Fibroblast of skin of right quadriceps (primary cell): ENCODE measurements at places on chromosomes 16 and 17.

GRCh38 chr16:50354082-50354481, 14.7 kb downstream of the BRD7 start:
- no peak for DNase-seq

GRCh38 chr17:82600731-82601446, 47.4 kb downstream of the WDR45B start:
- DNase-seq: no peak

- no peak for DNase-seq
Observed at GRCh38 chr16:55575496-55575895, 9.0 kb downstream of the CAPNS2 start.

- DNase-seq: no peak
Observed at GRCh38 chr16:58733248-58733670, 857 bp downstream of the GOT2 start.

- no peak for DNase-seq
Observed at GRCh38 chr16:10665166-10665565, 29.6 kb downstream of the TEKT5 start.

- DNase-seq: no peak
Observed at GRCh38 chr16:11976850-11977375, 379 bp downstream of the SNX29 start.

- no peak for DNase-seq
Observed at GRCh38 chr16:23741675-23742303, 13.0 kb upstream of the CHP2 start.

GRCh38 chr17:2125013-2125535, 70.2 kb downstream of the HIC1 start:
- peak; percentile 63 for DNase-seq

GRCh38 chr16:83400234-83400633, 407.5 kb upstream of the HSBP1 start:
- DNase-seq: no peak

DNA sequence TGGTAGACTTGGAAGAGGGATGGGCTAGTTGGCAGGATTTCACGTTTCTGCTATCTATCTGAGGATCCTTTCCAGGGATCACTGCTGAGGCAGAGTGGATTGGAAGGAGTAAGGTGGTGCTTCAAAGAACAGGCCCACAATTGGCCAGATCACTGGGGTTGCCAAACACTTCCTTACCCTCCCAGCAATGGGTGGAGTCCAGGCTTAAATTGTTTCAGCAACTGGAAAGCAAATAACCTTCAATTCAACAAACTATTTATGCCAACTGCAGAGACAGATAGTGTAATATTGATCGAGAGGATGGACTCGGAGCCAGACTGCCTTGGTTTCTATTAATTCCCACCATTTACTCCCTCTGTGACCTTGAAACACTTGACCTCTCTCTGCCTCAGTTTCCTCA, 2.1 kb downstream of the ARRB2 start:
- no peak for DNase-seq

DNA sequence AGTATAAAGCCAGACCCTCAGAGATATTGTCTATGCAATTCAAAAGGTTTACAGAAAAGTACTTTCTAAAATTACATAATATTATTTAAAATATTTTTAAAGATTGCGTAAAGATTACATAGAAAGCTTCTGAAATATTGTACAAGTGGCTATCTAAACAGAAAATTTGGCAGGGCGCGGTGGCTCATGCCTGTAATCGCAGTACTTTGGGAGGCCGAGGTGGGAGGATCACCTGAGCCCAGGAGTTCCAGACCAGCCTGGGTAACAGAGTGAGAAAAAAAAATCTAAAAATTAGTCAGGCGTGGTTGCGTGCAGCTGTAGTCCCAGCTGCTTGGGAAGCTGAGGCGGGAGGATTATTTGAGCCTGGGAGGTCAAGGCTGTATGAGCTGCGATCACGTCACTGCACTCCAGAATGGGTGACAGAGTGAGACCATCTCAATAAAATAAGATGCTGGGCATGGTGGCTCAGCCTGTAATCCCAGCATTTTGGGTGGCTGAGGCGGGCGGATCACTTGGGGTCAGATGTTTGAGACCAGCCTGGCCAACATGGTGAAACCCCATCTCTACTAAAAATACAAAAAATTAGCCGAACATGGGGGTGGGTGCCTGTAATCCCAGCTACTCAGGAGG, 18.1 kb downstream of the UBN1 start:
- no peak for DNase-seq

- DNase-seq: no peak
Observed at GRCh38 chr17:57889252-57889651, 39.4 kb upstream of the MRPS23 start.

- DNase-seq: no peak
Observed at GRCh38 chr17:33895491-33895890, 359.6 kb upstream of the CCL2 start.

GRCh38 chr16:30947859-30948666, 805 bp upstream of the ORAI3 start:
- DNase-seq: peak; percentile 98

DNA sequence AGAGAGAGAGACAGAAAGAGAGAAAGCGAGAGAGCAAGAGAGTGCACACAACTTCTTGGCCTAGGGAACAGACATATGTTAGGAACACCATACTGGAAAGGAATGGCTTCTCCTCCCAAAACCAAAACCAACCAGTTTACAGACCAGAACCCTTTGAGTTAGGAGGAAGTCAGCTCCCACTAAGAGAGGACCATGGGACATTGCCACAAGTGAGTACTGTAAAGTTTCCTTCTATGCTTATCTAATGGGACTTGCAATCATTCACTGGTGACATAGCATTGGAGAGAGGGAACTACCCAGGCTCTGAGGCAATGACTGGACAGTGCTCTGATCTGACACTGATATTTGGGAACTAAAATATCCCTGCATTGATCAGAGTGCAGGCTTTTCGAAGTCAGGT, 32.4 kb downstream of the TBC1D3B start:
- DNase-seq: no peak

DNA sequence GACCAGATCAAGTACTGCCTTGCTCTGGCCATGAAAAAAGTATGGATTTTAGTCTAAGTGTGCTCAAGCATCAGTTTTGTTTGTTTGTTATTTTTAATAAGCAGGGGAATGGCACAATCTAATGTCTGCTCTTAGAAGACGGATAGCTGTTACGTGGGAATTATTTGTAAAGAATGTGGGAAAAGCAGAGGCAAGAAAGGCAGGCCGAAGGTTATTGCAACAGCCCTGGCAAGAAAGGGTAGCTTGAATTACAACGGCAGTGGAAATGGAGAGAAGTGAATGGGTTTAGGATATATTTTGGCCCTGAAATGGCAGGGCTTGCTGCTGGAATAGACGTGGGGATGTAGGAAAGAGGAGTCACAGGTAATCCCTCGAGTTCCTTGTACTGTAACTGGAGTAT, 987 bp upstream of the HASPIN start:
- no peak for DNase-seq

DNA sequence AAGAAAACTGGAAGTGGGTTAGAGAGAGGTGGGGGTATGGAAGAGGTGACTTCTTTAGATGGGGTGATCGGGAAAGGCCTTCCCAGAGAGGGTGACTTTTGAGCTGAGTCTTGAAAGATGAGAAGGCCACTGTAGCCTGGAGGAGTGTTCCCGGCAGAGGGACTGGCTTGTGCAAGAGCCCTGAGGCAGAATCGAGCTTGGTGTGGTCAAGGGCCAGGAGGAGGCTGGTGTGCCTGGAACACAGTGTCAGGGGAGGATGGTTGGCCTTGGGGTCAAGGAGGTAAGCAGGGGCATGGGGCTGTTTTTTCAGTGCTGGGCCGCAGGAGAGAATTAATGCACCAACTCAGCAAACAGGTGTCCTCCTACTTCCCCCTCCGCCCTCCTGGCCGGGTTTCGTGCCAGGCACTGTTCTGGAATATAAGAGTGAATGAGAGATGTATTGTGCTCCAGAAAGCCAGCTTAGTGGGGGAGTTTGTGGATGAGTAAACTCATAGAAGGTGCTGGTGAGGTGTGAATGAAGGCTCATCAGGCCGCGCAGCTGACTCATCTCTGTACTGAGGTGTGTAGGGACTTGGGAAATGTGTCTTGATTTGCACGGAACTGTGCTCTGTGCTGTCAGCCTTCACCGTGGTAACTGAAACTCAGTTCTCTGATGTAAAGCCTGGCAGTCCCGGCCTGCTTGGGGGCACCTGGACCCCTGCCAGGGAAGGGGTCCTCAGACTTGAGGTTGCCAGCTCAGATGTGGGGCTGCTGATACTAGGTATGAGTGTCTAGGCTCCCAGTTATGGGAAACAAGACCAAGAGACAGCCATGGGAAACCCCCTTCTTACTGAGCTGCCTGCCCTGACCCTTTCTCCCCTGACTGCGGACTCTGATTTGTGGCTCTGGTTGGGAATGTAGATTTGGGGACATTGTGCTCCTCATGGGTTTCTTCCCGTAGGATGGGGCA, 15.3 kb downstream of the KSR1 start:
- DNase-seq: no peak

- DNase-seq: no peak
Observed at GRCh38 chr16:12252616-12253015, 276.1 kb downstream of the SNX29 start.

- DNase-seq: no peak
Observed at GRCh38 chr17:58302171-58302918, 21.6 kb upstream of the MPO start.

DNA sequence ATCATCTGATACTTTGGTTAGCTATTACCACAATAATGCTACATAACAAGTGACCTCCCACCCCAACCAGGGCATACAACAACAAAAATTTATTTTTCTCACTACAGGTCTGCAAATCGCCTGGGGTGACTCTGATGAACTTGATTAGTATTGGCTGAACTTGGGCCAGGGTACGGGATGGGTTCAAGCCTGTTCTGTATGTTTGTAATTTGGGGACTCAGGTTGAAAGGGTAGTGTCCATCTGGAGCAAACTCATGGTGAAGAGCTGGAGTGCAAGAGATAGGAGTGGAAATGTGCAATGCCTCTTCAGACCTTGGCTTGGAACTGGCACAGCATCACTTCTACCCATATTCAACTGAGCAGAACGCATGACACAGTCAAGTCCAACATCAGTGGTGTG, 16.3 kb upstream of the NKD1 start:
- DNase-seq: no peak

GRCh38 chr17:55813944-55814343, 63.1 kb downstream of the PCTP start:
- DNase-seq: no peak

DNA sequence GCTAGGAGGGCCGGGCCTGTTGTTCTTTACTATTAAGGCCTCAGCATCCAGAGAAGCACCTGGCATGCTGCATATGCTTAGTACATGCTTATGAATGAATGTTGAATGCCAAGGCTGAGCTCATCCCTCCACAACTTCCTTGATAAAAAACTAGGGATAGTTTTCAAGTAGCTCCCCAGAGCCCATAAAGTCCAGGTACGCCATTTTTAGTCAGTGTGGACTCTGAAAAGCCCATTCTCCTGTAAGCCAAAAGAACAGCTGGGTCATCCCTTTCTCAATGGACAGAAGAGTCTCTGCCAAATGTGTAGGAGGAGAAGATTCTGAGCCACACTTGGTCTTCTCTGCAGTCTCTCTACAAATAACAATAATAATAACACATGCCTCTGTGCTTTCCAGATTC, 8.9 kb upstream of the ITGB3 start:
- DNase-seq: no peak

GRCh38 chr16:56534847-56535383, 15.1 kb upstream of the BBS2 start:
- DNase-seq: no peak

GRCh38 chr17:21129023-21129681, 2.4 kb downstream of the DHRS7B start:
- DNase-seq: peak; percentile 51
